Cerebellar nuclear complex (tissue), 1 donor: ENCODE measurements at places on chromosomes 6 and 20.

DNA sequence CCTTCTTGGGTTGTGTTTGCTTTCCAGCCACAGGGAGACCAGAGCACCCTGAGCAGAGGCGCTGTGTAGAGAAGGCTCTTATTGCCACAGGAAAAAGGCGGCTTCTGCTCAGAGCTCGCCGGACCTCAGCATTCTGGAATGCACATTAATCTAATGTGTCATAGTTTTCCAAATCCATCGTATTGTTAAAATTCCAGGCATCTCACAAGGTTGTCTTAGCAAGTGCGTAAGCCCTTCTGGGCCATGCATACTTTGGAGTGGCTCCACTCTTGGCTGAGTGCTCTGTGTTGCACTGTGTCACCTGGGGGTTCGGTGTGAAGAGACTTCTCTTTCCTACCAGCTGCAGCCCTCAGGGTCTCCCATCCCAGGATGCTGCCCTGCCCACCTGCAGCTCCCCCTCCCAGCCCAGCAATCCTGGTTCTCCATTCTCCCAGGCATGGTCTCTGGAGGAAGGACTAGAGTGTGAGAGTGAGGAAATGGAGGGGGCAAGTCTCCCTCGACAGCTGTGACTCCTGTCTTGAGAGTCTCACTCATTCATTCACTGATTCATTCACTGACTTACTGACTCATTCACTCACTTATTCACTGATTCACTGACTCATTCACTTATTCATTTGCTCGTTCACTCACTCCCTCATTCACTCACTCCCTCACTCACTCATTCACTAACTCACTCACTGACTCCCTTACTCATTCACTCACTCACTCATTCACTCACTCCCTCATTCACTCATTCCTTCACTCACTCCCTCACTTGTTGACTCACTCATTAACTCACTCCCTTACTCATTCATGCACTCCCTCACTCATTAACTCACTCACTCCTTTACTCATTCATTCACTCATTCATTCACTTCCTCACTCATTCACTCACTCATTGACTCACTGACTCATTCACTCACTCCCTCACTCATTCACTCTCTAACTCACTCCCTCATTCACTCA lies 83.7 kb upstream of the MPC1 start:
- DNase-seq, result no peak

DNA sequence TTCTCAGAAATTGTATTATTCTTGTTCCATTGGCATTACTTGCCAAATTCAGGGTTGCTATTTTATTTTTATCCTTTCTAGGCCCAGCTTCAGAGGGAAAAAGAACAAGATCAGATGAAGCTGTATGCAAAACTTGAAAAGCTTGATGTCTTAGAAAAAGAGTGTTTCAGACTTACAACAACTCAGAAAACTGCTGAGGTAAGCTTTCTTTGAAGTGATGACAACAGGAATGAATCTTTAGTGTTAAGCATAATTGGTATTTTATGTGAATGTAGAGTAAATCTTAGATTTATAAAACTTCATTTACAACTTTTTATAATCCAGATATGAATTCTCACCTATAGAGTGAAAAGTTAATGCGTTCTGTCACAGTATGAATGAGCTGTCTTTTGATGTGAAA lies 58.4 kb downstream of the CEP57L1 start:
- DNase-seq, result no peak

- DNase-seq, result no peak
These were observed 89.0 kb downstream of the NDUFAF5 start for GRCh38 chr20:13873831-13874230.

DNA sequence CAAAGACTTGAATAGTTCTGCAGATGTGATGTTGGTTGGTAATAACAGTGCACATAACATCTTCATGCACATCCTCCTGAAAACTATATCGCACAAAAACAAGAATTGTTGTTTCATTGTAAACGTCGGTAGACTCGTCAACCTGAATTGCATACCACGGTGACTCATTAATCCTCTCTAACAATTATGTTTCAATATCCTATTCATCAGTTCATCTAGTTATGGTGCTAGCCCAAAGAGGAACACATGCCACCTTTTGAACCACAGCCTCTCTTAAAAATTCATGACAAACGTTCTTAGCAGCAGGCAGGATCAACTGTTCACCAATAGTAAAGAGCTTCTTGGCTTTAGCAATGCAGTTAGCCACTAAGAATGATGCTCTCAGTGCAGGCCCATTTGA lies 25.0 kb downstream of the CRYBG1 start:
- no peak for DNase-seq

DNA sequence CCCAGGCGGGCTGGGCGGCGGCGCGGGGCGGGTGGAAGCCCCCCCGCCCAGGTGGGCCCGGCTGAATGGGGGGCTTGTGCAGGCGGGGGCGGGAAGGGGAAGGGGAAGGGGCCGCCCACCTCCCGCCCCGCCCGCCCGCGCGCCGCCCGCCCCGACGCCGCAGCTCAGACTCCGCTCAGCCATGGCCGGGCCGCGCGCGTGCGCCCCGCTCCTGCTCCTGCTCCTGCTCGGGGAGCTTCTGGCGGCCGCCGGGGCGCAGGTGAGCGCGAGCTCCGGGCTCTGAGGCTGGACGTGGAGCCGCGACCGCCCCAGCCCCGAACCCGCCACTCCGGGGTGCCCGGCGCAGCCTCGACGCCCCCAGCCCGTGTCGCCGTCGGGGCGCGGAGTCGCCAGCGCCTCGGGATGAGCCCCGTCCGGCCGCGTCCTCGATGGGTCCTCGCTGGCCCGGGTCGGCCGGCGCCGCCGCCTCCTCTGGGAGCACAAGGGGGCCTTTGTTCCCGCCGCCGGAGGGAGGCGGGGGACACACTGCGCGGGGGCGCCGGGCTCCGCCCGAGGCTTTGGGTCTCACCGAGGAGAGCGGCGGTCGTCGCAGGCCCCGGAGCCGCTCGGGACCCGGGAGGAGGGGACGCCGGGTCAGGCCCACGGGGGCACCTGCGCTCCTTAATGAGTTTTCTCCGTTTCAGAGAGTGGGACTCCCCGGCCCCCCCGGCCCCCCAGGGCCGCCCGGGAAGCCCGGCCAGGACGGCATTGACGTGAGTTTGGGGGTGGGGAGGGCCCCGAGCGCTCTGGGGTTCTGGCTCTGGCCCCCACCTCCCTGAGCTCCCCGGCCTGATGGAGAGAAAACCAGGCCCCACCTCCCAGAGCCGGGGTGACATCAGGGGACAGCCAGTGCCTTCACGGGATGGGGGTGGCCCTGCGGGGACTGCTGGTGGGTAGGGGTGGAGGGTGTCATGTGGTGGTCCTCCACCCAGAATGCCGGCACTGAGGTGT lies at the start of gene COL9A3:
TSS of gene COL9A3 (plus strand) at position 167 of the 990 bp plus-strand sequence. CDS start at position 182, 15 bp downstream.
- no peak for DNase-seq

DNA sequence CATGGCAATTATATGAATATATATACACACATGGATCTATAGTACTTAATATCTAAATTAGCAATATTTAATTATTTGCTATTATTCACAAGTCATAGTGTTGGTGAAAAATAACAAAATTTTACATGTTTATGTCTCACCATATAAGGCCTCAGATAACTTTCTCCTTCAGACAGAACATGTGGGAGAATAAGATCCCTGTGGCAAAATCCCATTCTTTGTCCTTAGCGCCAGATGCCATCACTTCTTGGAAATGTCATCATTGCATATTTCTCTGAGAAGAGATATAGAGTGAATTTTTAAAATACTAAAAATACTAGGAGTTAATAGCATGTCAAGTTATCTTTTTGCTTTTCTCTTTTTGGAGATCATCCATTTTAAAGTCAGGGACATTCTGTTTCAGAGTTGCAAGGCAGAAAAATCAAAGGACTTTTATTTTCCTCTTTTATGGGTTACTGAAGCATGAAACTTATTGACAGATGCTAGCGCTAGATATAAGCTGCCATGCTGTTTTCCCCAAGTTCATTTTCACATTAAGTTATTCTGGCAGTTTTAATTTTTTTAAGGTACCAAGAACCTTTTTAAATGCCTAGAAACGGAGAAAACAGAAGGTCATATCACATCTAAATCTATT lies 30.4 kb upstream of the STXBP5 start:
- DNase-seq, result no peak

DNA sequence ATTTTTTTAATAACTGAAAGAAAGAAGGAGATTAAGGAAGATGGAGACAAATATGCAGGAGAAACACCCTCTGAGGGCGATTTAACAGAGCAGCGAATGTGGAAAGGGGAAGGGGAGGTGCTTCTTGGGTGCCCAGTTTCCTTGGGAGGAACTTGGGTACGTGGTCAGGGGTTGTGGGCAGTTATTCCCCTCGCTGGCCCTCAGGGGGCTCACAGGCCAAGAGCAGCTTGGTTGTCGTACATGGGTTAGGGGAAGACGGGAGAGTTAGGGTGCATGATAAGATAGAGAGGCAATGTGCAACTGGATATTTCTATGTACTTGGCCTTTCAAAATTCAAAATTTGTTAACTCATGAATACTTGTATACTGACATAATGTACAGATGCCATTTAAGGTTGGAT lies 7.0 kb upstream of the TUBB2A start:
- no peak for DNase-seq

- DNase-seq, result no peak
These were observed 19.2 kb downstream of the METTL24 start for GRCh38 chr6:110338820-110339470.

DNA sequence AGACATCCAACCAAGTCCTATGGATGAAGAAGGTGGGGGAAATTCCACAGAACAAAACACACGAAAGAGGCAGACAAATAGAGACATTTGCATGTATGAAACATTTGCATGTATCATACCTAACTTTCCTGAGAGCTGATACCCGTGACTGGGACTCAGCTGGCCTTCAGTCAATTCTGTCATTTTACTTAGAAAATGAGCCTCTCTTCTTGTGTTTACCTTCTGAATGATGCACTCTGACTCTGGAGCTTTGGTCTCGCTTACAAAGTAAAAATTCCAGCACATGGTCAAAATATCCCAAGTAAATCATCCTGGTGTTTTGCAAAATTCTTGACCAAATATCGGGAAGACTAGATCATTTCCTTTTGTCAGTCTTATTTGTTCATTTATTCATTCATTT lies 46.9 kb downstream of the MMUT start:
- DNase-seq, result no peak

DNA sequence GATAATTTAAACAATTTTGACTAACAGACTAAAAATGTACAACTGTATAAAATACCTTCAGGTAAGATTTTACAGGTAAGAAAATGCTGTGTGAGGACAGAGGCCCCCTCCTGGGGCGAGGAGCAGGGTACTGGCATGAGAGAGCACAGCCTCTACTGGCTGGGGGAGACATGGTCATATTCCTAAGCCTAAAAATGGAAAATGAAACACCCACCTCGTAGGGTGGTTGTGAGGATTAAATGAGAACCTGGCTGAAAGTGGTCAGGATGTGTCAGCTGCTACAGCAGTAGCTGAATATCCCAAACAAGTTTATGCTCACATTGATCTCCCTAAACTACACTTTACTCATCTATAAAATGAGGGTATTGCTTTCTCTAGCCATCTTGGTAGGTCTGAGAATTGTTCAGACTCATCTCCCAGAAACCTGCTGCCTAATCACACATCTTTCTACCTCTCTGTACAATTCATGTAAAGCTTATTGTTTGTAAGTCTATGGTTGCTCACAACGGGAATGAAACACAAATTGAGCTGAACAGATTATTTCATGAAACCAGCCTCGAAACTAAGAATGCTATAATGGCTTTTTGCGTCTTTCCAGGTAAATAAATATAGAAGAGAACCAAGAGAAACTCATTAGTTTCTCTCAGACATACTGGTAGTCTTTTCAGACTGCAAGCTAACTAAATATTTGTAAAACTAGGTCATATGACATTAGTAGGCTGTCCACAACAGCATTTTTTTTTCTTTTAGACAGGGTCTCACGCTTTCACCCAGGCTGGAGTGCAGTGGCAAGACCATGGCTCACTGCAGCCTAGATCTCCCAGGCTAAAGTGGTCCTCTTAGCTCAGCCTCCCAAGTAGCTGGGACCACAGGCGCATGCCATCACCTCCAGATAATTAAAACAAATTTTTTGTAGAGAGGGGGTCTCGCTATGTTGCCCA lies 69.6 kb downstream of the POPDC3 start:
- no peak for DNase-seq

GRCh38 chr6:105806486-105806920 lies 279.6 kb upstream of the PRDM1 start:
- DNase-seq, result no peak

- no peak for DNase-seq
These were observed 52.9 kb downstream of the KAT14 start for GRCh38 chr20:18190338-18191233.

DNA sequence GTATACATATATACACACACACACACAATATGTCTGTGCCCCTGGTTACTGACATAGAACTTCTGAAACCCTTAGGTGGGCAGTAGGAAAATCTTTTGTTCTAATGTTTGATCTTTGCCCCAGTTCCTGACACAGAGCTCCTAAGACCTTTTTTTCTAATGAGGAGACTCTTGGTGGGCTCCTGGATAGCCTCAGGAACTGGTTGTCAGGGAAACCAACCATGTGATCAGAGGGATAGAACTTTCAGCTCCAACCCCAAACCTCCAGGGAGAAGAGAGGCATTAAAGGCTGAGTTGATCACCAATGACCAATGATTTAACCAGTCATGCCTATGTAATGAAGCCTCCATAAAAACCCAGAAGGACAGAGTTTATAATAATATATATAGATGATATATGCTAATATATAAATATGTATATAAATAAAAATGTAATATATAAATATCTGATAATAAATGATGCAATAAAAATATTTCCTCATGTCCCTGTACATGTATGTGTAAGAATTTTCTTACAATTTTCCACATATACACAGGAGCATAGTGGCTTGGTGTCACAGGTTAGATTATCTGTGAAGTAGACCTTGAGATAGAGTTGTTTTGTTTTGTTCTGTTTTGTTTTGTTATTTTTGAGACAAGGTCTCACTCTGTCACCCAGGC lies 93.3 kb downstream of the GPX5 start:
- no peak for DNase-seq

DNA sequence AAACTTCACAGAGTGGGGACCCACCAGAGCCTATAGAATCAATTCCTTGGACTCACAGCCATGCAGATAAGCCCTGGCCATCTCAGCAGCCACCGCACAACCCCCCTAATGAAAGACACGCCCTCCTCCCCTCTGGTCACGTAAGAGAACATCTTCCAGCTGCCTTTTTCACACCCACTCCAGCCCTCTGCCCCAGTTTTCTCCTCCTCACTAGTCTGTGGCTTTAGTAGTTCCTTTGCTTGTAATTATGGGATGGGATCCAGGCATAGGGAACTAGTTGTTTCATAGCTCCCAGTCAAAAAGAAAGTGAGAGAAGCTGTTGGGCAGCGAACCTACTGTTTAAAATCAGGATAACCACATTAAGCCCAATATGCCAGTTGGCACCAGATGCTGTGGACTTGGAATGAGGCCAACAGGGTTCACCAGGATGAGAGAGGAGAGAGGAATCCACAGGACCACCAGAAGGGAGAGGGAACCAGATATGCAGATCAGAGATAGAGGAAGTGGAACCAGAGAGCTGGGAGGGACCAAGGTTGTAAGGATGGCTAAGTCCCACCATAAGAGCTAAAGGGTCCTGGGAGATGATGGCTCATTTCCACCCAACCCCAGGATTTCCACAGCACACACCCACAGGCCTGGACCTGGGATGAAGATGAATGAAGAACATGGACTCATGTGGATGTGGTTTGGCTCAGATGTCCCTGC lies 9.0 kb upstream of the BTN3A1 start:
- no peak for DNase-seq
